Dermis microvascular lymphatic vessel endothelial cell (primary cell): ENCODE measurements at places on chromosomes 3 and 15.

- no peak for DNase-seq
Measured at GRCh38 chr15:66186049-66186825, 67.3 kb downstream of the MEGF11 start.

GRCh38 chr15:63391669-63392360, 10.2 kb upstream of the CA12 start:
- no peak for DNase-seq

GRCh38 chr15:74808078-74808839, 4.4 kb upstream of the LMAN1L start:
- DNase-seq: no peak

- DNase-seq: peak; percentile 73
Measured at GRCh38 chr3:190120269-190121060, at the start of gene P3H2. TSS of gene P3H2 (minus strand) at chr3:190120897. CDS start at chr3:190120731, 166 bp downstream.

DNA sequence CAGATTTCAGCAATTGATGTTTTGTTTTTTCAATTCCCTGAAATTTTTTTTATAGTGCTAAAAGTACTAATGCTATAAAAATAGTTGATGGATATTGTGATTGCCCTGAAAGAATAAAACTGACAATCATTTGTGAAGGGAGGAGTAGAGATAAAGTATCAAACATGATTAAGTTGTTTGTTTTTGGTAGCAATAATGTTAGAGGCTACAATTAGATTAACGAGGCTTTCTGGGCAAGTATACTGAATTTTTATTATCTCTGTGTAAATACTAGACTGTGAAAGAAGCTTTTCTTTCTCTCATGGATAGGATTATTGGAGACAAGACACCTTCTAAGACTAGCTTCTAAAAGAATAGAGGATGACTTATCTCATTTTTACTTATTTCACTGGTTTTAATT, 15.6 kb downstream of the NR1D2 start:
- DNase-seq: no peak

DNA sequence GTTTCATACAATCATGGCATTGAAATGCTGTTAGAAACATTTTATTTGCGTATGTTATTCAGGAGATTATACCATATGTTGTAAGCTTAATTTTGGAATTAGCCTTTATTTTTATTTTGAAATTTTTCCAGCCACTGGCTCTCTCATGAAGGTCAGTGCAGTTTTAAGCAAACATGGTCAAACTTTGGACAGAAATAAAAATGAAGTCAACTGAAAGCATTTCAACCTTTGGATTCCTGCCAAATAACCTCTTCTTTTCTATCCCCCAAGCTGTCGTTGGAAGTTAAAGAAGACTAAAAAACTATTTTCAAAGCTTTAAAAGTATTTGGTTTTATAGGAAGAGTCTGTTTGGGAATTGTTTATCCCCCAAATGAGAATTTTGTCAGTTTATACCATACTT, 846.6 kb downstream of the MCTP2 start:
- DNase-seq: no peak

- no peak for DNase-seq
Measured at GRCh38 chr3:28239108-28239507, 2.3 kb upstream of the CMC1 start.

GRCh38 chr3:148106062-148106461, 591.6 kb upstream of the AGTR1 start:
- DNase-seq: no peak

GRCh38 chr3:147426931-147427330, 17.8 kb downstream of the ZIC1 start:
- no peak for DNase-seq

- DNase-seq: no peak
Measured at GRCh38 chr3:178880274-178880673, 191.3 kb downstream of the ZMAT3 start.

GRCh38 chr3:83873550-83873949, 1085.2 kb upstream of the CADM2 start:
- no peak for DNase-seq

DNA sequence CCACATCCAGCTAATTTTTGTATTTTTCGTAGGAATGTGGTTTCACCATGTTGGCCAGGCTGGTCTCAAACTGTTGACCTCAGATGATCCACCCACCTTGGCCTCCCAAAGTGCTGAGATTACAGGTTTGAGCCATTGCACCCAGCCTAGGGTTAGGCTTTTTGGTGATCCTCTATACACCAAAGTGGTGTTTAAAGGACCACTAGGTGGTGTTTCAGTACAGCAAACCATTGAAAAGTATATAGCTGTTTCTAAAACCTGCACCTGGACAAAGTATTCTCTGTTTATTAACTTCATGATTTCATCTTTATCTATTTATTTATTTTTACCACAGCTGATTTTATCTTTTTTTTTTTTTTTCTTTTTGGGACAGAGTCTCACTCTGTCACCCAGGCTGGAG, 68.4 kb downstream of the MINDY2 start:
- no peak for DNase-seq

DNA sequence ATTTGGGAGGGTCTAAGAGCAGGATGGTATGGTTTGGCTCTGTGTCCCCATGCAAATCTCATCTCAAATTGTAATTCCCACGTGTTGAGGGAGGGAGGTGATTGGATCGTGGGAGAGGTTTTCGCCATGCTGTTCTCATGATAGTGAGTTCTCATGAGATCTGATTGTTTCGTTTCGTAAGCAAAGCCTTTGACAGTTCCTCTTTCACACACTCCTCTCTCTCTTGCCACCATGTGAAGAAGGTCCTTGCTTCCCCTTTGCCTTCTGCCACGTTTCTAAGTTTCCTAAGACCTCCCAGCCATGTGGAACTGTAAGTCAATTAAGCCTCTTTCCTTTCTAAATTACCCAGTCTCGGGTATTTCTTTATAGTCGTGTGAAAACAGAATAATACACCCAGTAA, 553.7 kb downstream of the TAFA4 start:
- no peak for DNase-seq

- no peak for DNase-seq
Measured at GRCh38 chr3:13574798-13575451, 26.0 kb downstream of the FBLN2 start.

DNA sequence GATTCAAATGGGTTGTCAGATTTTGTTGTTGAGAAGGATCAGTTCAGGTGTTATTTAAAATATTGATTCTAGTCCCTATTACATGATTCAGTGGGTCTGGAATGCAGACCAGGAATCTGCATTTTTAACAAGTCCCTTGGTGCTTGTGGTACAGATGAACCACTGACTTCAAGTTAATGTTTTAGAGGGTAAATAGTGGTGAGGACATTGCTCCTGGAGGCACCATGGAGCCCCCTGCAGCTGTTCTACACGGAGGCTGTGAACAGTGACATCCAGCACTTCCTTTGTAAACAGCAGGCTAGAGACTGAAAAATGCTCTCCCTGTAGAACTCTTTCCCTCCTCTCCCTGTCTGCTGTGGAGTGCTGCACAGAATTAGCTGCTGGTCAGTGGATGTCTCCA, 4.8 kb upstream of the FSIP1 start:
- DNase-seq: no peak

GRCh38 chr15:66394472-66394871, 7.8 kb downstream of the MAP2K1 start:
- DNase-seq: no peak

DNA sequence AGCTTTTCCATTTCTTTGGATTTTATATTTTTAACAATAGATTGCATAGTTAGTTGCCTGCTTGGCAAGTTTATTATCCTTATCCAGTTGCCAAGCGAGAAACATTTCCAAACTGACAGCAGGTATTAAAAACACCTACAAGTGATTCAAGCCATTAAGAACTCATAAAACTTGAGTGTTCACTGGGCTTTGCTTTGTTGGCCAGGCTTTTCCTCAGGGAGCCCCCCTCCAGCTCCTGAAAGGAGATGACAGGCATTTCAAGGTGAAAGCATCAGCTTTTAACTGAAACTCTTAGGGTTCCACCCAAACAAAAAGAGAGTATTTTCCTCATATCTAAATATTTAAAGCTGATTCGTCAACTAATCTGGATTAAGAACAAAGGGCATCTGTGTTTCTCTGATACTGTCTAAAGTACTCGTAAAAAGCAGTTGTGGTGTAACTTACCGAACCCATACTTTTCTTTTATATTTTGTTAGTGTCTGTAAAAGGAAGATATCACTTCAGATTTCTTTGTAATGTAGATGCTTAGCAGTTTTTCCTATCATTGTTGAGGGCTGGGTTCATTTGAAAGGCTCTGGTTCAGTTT, 363.4 kb downstream of the OTOL1 start:
- DNase-seq: no peak

DNA sequence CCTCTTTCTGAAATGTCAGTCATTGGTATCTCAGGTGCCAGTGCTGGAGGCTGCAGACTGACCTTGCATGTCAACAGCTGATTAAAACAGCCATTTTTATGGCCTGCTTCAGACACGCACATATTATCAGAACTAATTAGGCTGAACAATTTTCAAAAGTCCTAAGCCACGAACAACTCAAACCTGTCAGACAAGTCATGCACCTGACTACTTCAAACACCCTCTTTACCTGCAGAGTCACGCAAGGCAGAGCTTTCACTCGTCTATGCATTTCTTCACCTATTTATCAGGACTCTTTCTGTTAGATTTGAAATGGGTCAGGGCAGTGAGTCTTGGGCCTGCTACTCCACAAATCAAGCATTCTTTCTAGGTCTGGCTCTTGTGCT, 26.7 kb downstream of the CLK3 start:
- DNase-seq: no peak

DNA sequence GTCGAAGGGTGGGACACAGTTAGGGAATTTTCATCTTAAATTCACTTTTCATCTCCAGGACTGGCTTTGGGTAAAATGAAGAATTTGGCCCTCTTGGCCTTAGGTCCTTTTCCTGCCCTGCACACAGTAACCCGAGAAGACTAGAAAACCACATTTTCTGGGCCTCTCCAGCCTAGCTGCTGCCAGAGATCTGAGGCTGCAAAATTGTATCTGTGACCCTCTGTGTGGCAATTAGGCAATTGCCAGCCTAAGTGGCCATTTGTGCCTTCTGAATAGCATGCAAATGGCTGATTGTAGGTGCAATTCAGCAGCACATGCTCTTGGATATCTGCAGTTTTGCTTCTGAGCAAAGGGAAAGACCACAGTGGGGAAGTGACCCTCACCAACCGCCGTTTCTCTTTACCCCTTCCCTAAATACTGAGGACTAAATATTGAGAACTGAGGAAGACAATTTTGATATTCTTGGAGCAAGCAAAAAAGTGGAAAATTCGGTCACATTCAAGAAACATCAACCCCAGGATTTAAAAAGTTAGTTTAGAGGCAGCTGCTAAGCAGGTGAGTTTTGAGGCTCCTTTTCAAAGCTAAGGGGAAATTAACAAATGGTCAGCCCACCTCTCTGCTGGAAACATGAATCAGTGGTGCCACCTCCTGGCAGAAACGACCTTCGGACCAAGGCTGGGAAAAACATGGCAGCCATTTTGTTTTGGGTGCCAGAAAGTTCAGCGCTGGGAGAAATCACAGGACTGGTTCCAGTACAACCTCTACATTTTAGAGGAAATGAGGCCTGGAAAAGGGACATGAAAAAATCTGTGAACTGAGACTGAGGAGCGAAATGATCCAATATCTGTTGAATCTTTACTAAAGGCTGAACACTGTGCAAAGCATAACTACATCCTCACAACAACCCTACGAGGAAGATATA, 56.6 kb upstream of the PRTG start:
- DNase-seq: peak; percentile 62

GRCh38 chr3:46133285-46133684, 74.8 kb downstream of the CCR1 start:
- DNase-seq: no peak

DNA sequence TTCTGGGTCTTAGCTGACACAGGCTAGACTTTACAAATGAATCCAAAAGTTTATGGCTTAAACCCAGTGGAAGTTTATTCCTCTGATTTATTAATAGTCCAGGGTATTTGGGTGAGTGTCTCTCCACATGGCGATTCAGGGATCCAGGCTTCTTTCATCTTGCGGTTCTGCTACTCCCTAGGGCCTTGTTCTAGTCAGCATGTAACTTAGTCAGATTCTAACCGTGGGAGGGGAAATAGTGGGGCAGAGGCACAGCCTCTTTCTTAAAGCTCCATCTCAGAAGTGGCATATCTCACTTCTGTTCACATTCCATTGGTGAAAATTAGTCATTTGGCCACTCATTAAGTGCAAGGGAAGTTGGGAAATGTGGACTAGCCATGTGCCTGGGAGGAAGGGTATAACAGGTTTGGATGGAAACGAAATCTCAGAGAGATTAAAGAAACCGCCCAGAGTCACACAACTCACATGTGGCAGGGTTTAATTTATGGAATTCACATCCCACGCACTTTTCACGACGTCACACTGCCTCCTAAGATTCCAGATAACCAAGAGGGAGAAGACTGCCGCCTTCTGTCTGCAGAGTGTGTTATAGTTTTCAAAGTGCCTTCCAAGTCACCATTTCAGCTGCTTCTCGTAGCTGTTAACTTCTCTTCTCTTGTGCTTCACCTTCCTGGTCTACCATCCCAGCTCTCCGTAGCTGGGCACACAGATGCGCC, 11.4 kb upstream of the RASGRF1 start:
- no peak for DNase-seq

DNA sequence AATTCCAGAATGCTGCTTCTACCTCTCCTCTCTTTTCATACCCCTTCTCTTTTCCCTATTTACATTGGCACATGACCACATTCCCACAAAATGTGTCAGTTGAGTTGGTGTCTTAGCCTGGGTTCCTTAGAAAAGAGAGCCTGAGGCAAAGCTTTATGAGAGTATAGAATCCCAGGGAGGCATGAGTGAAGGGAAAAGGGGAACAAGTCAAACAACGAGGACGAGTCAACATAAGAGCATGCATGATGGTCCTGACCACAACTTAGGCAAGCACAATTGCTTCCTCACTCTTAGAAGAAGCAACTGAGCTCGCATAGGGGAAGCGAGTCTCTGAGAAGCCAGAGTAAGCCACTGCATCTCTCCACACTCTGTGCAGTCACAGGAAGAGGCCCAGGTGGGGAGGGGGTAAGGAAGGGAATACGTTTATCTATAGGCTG, 15.4 kb upstream of the ZNF774 start:
- DNase-seq: no peak

GRCh38 chr3:14564741-14565140, 24.6 kb upstream of the GRIP2 start:
- no peak for DNase-seq

GRCh38 chr3:58329150-58329921, 3.4 kb upstream of the PXK start:
- no peak for DNase-seq

DNA sequence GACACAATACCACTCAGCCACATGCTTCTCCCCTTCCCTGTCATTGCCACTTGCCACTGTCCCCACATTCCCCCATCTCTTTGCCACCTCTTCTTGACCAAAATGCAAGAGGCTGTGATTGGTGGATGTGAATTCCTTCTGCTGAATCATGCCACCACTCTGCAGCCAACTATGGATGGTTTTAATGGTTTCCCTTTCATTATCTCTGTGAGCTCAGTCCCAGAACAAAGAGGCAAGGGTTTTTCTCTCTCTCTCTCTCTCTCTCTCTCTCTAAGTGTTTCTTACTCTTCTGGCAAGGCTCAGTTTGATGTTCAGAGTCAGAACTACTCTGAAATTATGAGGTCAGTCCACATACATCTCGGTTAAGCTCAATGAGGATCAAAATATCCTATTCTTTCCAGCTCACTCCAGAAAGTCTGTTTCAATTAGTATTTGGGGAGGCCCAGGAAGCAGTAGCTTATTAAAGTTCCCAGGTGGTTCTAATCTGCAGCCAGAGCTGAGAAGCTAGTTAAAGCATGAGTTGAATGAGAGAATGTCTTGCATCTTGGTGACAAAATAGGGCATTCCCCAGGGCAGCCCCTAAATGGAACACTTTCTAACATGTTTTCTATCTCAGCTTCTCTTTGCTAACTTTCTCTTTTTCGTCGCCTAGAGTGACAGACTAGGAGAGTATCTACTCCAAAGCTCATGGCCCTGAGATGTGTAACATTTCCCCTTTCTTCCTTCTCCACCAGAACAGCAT, 8.5 kb upstream of the ILDR1 start:
- DNase-seq: no peak
